ENCODE measurements at places on chromosomes 4 and X. TPM values are rescaled to one million over a fixed set of nuclear protein-coding genes. Genes with fewer than 3 reads are reported as not detected.

CFI gene
- 4.5 TPM for total RNA-seq

TMEM35A gene
- total RNA-seq, result 98.2 TPM

TBC1D9 gene
- total RNA-seq, result 68.1 TPM

XG gene
- not detected for total RNA-seq

LAMP2 gene
- 33.8 TPM for total RNA-seq

CSAG2 gene
- not detected for total RNA-seq

RNF212 gene
- 3.3 TPM for total RNA-seq

PCSK1N gene
- 53.8 TPM for total RNA-seq

ITM2A gene
- total RNA-seq, result 71.3 TPM

ZNF718 gene
- 26.1 TPM for total RNA-seq

SEC31A gene
- total RNA-seq, result 117 TPM

NMU gene
- 2.0 TPM for total RNA-seq

PWWP3B gene
- 1.2 TPM for total RNA-seq

PASD1 gene
- total RNA-seq, result not detected

ADGRL3 gene
- 302 TPM for total RNA-seq

TMSB15C gene
- total RNA-seq, result 43.2 TPM

USP27X gene
- 15.9 TPM for total RNA-seq

HERC5 gene
- 2.4 TPM for total RNA-seq

HELT gene
- not detected for total RNA-seq
